ENCODE measurements at places on chromosomes 3 and 15. TPM values are rescaled to one million over a fixed set of nuclear protein-coding genes. Genes with fewer than 3 reads are reported as not detected.

GRCh38 chr3:134362221-134362620, 12.0 kb downstream of the AMOTL2 start:
- DNase-seq = no peak
- H3K4me3 ChIP-seq = no peak overlapping the region
- H3K36me3 ChIP-seq = no peaks in the 10 kb centered on the region
- H3K27me3 ChIP-seq = peaks cover 25% of the 10 kb centered on the region

DNA sequence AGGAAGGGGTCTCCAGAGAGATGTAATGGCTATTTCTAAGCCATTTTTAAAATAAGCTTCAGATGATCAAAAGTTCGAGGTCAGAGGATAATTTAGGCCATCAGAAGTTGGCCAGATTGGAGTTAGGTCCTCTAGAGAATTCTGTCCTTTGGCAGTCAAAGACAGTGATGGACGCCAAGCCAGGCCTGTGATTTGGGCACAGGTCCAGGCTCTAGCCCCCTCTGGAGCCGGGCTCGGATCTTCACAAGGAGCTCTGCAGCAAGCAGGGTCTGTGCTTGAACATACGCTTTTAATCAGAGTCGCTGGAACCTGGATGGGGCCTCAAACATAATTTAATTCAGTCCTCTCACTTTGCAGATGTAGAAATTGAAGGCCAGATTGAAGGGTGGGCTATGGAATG, 151.4 kb upstream of the BCL6 start:
- no peak overlapping the region for H3K4me3 ChIP-seq
- no peaks in the 10 kb centered on the region for H3K27me3 ChIP-seq
- H3K4me1 ChIP-seq = peaks cover under 1% of the 10 kb centered on the region
- DNase-seq = no peak
- H3K27ac ChIP-seq = no peak overlapping the region
- no peaks in the 10 kb centered on the region for H3K36me3 ChIP-seq

The MCF2L2 gene
- 4.8 TPM for total RNA-seq

The POPDC2 gene
- total RNA-seq = 0.66 TPM

The PRKCD gene
- total RNA-seq = 28.1 TPM

All from activated CD4-positive, alpha-beta T cell treated with anti-CD3 and anti-CD28 coated beads, Interleukin-2, amount 10 ng/mL, durations not matched to agents 24 days and 14 days (primary cell).